ENCODE measurements at places on chromosomes 5 and 9.

DNA sequence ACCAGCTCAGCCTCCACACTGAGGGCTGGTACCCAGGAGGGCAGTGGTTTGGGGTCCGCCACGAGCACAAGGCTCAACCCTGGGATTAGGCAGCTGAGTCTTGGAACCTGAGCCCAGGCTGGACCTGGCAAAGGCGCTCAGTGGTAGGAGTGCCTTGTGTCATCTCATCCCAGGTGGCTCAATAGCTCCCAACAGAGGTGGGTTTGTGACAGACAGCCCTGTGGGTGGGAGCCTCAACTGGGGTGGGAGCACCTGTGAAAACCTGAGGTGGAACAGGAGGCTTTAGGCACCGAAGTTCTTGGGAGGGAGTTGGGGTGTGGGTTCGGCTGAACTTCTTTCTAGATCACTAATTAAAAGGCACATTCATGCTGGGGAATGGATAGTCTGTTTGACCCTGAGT lies 35.2 kb upstream of the SMU1 start:
- no peak for DNase-seq

GRCh38 chr5:52665559-52665958 lies 122.2 kb upstream of the ITGA1 start:
- no peak for DNase-seq

GRCh38 chr9:111423389-111423788 lies 60.8 kb downstream of the ECPAS start:
- no peak for DNase-seq

GRCh38 chr5:171624396-171624795 lies 161.2 kb upstream of the SMIM23 start:
- no peak for DNase-seq

DNA sequence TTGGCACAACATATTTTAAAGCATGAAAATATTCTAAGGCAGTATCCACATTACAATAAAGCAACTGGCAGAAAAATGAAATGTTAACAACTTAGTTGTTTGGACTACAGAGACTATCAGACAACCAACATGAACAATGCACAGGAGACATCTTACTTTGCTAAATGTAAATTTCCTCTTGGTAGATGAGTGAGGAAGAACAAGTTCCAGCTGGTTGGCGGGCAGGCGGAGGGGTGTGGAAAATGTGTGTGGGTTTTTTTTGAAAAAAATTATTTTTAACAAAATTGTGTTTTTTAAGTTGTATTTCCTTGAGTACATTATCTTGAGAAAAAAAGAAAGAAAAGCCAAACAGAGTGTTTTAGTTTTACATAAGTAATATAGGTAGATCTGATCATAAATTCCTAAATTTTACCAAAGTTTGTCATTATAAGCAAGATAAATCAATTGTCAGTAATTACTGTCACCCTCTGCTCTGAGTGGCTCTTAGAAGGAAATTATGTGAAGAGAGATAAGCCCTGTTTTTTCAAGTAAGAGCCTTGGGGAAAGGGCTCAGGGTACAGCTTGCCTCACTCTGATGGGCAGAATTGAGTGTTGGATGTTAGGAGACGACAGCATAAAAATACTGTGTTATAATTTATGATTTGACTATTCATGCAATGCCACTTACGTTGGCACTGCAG lies 42.5 kb downstream of the TMEM167A start:
- no peak for DNase-seq

GRCh38 chr5:136525597-136525996 lies 160.3 kb upstream of the TRPC7 start:
- no peak for DNase-seq

- DNase-seq = no peak
Measured at GRCh38 chr9:32877639-32878217, 94.4 kb downstream of the TMEM215 start.

Data from anterior cingulate cortex (tissue), 58 donors.